ENCODE measurements at places on chromosomes 5 and 9.

GRCh38 chr5:22560147-22560546, 293.0 kb downstream of the CDH12 start:
- DNase-seq = peak; percentile 41

GRCh38 chr5:56631719-56632118, 183.6 kb upstream of the MAP3K1 start:
- no peak for DNase-seq

- no peak for DNase-seq
Observed at GRCh38 chr5:72602696-72603685, 95.8 kb upstream of the ZNF366 start.

GRCh38 chr5:1819458-1819857, 18.3 kb downstream of the NDUFS6 start:
- DNase-seq = no peak

GRCh38 chr9:130194378-130194932, 22.3 kb downstream of the NCS1 start:
- no peak for DNase-seq

DNA sequence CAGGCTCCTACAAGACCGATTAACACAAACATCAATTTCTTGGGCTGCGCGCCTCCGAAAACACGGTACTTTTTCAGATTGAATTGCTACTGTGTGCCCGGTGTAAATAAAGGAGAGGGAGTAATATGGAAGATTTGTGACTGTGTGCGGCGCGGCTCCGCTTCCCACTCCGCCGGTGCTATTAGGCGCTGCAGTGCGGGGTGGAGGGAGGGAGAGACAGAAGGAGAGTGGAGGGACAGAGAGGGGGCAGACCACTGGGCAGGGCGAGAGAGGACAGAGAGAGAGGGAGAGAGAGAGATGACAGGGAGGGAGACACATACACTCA, 24.7 kb upstream of the RNU6ATAC start:
- DNase-seq = no peak

DNA sequence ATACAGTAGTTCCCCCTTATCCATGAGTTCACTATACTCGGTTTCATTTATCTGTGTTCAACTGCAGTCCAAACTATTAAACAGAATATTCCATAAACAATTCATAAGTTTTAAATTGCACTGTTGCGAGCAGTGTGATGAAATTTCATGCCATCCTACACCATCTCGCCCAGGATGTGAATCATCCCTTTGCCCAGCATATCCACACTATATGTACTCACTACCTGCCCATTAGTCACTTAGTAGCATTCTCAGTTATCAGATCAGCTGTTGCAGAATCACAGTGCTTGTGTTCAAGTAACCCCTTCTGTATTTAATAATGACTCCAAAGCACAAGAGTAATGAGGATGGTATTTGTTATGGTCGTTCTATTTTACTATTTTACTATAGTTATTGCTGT, 51.5 kb downstream of the SHOC1 start:
- peak; percentile 55 for DNase-seq

DNA sequence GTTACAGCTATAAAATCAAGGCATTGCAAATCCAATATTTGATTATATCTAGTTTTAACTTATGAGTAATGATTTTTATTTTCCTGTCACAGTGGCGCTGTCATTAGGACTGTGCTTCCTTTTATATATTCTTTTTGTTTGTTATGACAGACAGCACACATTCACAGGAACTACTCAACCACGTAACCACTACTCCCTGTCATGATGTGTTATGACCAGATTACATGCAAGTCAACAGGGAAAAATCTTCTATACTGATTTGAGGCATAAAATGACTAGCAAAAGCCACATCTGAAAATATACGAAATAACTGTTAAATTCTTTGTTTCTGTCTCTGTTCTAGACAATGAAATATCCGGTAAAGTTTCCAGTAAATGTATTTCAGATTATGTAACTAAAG, 25.4 kb downstream of the SREK1 start:
- no peak for DNase-seq

DNA sequence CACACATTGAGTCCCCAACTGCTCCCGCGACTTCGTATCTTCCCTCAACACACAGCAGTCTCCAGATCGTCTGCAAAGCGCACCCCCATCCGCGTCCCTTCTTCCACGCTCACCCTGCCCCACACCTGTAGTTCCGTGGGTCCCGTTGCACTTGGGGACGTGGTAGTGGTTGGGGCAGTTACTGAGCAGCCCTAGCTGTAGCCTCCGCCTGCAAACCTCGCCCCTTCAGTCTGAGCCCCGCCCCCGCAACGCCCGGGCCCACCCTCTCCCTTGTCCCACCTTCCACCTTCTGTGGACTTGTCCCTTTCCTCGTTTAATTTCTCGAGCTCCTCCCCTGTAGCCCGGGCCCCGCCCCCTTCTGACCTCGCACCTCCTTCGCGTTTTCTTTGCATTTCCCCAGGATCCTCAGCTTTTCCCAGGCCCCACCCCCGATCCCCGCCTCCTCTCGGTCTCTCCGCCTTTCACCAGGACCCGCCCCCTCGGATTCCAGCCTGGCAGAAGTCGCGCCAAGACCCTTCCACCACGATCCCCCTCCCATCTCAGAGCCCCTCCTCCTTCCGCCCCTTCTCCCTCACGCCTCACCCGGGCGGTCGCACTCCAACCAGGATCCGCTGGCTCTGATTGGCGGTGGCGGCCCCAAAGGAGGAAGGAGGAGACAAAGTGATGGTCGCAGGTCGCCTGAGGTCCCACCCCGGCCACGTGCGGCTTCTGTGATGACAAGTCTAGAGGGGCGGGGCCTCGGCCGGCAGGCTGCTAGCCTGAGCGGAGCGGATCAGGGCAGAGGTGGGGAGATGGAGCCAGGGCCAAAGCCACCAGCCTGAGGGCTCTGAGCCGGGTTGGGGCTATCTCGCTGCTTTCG, at the start of gene ATOSB:
Gene ATOSB (minus strand): TSS at position 183 of the 859 bp plus-strand sequence. CDS start 7,588 bp downstream, outside the sequence.
- peak; percentile 59 for DNase-seq

DNA sequence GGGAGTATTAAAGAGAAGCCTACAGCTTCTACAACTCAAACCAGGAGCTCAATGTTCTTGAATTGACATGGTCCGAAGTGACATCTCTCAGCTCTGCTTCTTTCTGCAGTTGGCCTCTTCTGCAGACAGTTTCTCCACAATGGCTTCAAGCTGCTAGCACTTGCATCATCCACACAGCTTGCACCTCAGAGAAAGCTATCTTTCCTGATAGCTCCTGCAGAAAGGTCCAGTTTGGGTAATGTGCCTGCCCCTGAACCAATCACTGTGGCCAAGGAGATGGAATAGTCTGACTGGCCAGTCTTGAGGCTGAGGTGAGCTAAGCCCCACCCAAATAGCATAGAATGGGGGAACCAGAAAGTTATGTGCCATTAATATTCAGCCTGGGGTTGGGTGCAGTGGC, 95.8 kb upstream of the ABCA1 start:
- DNase-seq = no peak

GRCh38 chr9:35470894-35471293, 19.0 kb upstream of the RUSC2 start:
- no peak for DNase-seq

DNA sequence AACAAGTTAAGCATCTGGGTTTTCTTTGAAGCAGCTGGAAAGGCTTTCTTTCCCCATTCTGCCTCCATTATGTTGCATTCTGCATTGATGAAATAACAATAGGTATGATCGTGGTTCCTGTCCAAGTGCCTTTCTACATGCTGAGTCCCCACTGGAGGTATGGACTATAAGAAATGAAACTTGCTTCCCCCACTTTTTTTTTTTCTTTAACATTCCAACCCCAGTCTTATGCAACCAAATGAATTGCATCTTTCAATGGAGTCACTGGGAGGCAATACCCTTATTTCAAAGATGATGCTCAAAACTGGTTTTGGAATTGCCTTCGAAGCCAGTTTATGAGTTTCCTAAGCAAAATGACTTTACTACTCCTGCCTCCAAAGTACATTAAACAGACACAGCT, 58.9 kb downstream of the ARSB start:
- DNase-seq = no peak

- no peak for DNase-seq
Observed at GRCh38 chr9:27844797-27845196, 271.5 kb upstream of the C9orf72 start.

GRCh38 chr5:40572391-40572790, 107.3 kb upstream of the PTGER4 start:
- no peak for DNase-seq

GRCh38 chr5:158429564-158429963, 570.6 kb upstream of the CLINT1 start:
- DNase-seq = no peak

GRCh38 chr9:94983552-94983951, 257.1 kb downstream of the AOPEP start:
- no peak for DNase-seq

DNA sequence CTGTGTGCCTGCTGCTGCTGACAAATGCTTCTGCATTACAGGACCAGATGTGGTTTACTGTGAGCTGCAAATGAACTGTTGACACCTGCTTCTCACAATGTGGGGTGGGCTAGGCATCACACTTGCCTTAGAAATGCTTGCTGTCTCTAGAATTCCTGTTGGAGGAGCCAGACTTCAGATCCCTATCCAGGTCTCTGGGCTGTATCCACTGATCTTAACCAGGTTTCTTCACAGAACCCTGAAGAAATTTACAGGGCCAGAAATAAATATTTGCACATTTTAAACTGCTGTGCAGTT, 255.4 kb downstream of the FAM114A2 start:
- DNase-seq = no peak

- no peak for DNase-seq
Observed at GRCh38 chr5:135039271-135040033, 5.4 kb upstream of the PITX1 start.

GRCh38 chr5:5494489-5495402, 72.3 kb downstream of the ICE1 start:
- DNase-seq = no peak

GRCh38 chr5:39076757-39077728, 2.8 kb upstream of the RICTOR start:
- DNase-seq = no peak

GRCh38 chr9:22206833-22207232, 197.7 kb upstream of the CDKN2B start:
- DNase-seq = no peak

- peak; percentile 47 for DNase-seq
Observed at GRCh38 chr9:129225815-129226214, 47.8 kb upstream of the IER5L start.

DNA sequence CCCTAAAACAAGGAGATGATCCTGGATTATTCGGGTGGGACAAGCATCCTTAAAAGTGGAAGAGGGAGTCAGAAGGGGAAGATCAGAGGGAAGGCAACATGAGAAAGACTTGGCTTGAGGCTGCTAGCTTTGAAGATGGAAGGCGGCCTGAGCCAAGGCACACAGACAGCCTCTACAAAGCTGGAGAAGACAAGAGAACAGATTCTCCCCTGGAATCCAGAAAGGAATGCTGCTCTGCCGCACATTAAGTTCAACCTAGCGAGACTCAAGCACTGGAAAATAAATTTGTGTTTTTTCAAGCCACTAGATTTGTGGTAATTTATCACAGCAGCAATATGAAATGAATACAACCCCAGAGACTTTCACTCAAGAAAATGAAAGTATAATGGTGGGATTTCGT, 17.9 kb downstream of the SLC36A3 start:
- DNase-seq = no peak

GRCh38 chr5:135219868-135220267, 179.2 kb downstream of the MACROH2A1 start:
- DNase-seq = no peak

- no peak for DNase-seq
Observed at GRCh38 chr5:21694567-21694966, 1158.6 kb downstream of the CDH12 start.

GRCh38 chr5:138369261-138369660, 16.8 kb downstream of the KDM3B start:
- no peak for DNase-seq

GRCh38 chr9:221989-222776, 7.5 kb downstream of the DOCK8 start:
- no peak for DNase-seq

DNA sequence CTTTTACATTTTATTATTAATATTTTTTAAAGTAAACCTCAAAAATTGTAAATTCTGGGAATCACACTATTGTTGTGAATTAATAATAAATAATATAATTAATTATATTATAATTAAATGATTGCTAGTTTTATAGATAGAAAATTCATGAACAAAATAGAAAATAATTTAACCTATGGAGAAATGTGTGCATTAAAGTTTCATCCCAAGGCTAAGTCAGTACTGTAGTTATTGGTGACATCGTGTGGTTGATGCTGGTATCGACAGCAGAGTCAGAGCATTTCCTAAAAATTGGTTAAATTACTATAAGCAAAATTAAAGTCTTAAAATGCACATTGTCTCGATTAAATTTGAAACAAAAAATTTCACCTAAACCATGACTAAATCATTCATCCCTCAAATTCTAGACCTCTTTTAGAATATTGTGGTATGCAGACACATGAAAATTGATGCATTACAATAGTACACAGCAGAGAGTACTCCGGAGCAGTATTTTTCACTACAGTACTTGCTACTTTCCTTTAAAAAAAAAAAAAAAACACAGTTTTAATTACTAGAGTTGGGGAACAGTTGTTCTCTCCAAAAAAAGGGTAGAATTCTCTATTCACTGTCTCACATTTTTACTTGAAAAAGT, 73.9 kb downstream of the RORB start:
- DNase-seq = no peak

GRCh38 chr5:52864884-52865283, 77.2 kb downstream of the ITGA1 start:
- DNase-seq = peak; percentile 94

DNA sequence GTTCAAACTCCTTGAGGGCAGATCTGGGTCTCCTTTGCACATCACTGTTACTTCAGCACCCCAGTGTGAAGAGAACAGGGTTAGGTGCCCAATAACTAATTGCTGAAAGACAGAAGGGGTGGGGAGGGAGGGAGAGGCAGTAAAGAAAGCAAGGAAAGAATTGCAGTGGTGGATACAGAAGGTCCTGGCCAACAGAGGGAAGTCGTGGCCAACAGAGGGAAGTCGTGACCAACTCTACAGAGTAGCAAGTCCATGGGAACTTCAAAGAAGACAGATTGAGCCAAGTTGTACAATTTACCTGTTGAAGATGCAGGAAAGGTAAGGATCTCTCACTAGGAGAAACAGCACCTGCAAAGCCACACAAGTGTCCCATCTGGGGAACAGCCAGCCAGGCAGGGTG, 27.0 kb downstream of the CCNJL start:
- no peak for DNase-seq

DNA sequence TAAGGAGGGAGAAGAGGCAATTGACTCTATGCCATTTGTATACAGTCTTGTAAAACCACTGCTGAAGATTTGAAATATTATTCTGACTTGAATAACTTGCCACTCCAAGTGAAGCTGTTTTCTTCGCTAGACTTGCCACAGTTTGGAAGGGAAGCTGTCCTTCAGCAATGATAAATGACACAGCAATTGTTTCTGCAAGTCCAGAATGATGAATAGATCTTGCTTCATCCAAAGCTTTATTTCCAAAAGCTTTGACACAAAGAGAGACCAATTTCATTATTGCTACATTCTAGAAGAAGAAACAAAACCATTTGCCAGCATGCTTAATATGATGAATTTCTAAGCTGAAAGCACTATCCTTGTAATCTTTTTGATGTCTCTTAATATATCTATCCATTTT, 73.7 kb downstream of the ZNF366 start:
- no peak for DNase-seq
